ENCODE measurements at places on chromosomes 7 and 10.

GRCh38 chr10:132018446-132018845 is 36.7 kb upstream of the BNIP3 start:
- DNase-seq: no peak

GRCh38 chr7:41174521-41174920 is 528.4 kb downstream of the INHBA start:
- no peak for DNase-seq

GRCh38 chr10:132924046-132924952 is 18.1 kb downstream of the CFAP46 start:
- no peak for DNase-seq

DNA sequence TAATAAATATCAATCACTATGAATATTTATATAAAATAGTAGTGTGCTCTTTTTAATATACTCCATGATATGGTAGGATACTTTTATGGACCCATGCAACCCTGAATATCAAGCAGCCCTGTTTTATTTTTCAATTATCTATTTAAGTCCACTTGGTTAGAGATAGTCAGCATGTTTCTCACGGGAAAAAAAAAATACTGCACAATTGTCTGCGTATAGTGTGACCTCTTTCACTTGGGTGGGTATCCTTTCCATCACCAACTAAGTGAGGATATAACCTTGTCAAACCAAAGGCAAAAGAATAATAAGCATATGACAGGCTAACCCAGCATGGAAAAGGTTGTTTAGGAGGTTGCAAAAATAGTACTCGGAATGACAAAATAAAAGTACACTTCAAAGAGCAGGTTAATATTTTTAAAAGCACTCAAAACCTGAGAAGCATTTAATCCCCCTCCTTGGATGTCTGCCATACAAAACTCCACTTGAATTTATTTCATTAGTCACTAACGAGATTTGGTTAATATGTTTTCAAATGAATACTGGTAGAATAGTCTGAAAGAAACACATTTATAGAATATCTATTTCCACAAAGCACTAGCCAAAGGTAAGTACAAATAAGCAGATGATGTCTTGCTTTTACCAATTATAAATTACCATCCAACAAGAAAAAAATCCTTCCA is 76.5 kb downstream of the IMMP2L start:
- DNase-seq: no peak

- no peak for DNase-seq
These were observed 53.6 kb downstream of the AFAP1L2 start for GRCh38 chr10:114350751-114351150.

DNA sequence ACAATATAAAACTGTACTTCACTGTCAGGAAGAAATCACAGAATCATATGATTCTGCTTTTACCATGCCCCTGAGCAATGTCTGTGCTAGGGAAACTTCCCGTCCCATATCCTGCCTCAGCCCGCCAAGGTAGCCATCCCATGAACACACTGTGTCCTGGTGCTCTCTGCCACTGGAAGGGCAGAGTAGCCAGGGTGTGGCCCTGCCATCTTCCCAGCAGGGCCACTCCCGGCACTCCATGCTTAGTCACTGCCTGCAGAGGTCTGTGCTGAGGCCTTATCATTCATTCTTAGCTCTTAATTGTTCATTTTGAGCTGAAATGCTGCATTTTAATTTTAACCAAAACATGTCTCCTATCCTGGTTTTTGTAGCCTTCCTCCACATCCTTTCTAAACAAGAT is 31.8 kb downstream of the AP3M1 start:
- DNase-seq: no peak

DNA sequence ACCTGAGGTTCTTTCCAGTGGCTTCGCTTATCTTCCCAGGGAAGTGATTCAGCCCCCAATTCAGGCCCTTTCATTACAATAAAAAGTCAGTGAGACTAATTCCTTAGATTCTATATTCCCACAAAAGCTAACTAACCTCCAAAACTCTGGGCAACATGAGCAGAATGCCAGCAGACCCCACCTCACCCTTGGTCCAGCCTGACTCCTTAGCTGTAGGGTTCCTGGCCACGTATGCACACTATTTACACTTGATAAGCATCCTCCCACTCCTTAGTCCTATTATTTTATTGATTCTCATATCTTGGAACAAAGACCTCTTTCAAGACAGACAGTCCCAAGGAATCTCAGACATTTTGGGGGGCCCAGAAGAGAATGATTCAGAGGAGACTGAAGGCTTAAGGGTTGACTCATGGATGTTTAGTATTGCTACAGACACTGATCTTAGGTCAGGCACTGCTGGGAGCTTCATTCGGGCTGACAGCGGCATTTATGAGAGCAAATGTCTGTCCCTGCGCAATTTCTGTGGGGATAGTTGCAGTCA is 162.6 kb upstream of the GDF10 start:
- DNase-seq: no peak

DNA sequence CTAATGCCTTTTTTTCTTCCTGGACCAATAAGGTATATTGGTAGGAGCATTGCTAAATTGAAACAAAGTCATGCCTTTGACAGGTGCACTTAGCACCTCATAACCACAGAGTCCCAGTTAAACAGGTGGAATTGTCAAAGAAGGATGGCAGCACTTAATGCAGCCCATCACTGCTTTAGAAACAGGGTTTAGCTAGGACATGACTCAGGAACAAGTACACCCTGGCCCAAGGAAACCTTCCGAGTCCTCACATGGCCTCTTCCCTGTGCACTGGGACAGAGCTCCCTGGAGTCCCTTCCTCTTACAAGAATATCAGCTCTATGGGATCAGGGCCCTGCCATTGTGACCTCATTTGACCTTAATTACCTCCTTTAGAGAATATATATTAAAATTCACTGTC is 382.7 kb downstream of the EXOC4 start:
- no peak for DNase-seq

GRCh38 chr10:58017719-58018367 is 249.9 kb downstream of the IPMK start:
- DNase-seq: no peak

DNA sequence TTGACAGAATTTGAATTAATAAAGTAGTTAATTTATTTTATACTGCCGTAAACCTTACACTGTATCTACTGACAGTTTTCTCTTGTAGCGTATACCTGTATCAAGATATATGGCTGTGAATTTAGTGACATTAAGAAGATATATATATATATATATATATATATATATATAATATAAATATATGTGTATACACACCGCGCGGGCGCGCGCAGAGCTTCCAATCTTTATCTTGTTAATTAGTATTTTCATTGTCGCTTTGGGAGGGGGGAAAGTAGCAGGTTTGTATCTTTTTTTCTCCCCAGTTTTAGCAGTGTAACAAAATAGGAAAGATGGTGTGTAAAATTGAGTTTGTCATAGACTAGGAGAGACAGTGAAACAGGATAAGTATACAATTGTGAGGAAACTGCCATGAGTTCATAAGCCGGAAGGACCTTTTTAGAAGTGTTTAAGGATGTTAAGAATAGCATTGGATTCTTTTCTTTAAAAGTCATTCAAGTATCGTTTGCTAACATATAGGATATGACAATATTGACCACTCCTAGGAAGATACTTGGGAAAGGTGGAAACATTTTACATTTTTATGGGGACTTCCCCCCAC is 2.0 kb downstream of the PLEKHA1 start:
- no peak for DNase-seq

GRCh38 chr10:29666201-29666600 is 31.4 kb upstream of the SVIL start:
- DNase-seq: no peak

GRCh38 chr7:148906707-148907498 is 22.8 kb upstream of the EZH2 start:
- no peak for DNase-seq

DNA sequence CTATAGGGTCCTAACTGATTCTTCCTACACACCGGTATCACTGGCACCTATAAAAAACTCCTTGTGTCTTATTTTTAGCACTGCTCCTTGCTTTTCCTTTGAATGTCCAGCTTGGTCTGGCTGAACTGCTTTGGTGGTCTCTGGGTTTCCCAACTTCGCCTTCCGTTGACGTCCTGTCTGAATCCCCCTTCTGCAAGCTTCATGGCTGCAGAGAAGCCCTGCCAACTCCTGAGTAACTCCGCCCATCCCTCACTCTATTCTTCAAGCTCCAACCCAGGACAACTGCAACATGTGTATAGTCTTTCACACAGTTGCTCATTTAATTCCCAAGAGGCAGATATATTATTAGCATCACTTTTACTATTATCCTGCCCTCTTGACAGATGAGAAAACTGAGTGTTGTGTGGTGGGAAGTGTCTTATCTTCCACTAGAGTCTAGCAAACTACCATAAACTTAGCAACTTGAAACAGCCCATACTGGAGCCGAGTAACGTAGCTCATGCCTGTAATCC is 40.9 kb downstream of the MTURN start:
- DNase-seq: no peak

DNA sequence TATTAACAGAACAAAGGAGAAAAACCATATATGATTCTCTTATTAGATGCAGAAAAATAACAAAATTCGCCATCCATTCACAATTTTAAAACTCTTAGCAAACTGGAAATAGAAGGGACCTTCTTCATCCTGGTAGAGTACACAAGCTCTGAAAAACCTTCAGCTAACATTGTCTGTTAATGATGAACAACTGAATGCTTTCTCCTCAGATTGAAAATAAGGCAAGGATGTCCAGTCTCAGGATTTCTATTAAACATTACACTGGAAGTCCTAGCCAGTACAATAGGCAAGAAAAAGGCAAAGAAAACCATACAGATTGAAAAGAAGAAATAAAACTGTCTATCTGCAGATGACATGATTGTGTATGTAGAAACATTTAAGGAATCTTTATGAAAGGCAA is 16.0 kb upstream of the CCNY start:
- DNase-seq: no peak

- DNase-seq: no peak
These were observed 45.9 kb upstream of the DRGX start for GRCh38 chr10:49441488-49442476.

DNA sequence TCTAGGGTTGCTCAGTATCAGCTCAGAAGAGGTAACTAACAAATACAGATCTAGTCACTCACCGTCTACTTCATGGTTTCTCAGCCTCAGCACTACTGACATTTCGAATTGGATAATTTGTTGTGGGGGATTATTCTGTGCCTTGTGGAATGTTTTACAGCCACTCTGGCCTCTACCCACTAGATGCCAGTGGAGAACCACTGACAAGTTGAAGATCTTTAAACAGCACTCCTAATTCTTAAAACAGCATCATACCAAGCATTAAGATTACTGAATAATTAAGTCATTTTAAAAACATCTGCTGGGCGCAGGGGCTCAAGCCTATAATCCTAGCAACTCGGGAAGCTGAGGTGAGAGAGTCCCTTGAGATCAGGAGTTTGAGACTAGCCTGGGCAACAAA is 82.6 kb downstream of the UPF2 start:
- DNase-seq: no peak

DNA sequence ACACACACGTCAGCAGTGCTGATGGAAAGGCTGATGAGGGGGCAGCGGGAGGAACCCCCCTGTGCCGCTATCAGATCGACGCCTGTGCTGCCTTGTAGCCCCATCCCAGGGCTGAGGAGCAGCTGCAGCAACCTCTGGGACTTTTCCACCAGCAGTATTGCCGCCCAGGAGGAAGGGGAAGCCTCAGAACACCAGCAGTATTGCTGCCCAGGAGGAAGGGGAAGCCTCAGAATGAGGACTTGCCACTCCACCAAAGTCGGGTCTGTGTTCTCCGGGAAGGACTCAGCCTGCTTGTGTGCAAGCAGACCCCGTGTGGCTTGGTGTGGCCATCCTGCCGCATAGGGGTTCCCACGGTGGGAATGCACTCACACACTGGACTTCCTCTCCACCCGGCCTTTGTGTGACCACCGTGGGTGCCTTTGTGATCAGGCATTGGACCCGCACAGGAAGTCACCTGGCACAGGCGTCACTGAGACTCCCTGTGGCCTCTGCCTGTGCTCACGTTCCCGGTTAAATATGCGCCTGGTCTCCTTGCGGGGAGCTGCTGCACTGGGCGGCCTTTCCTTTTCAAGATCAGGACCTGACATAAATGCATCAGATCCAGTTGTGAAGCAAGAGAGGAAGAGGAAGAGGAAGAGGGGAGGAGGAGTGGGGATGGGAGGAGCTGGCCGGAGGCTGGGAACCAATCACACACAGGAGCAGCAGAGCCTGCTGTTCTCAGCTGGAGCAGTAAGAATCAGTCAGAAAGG is 248.5 kb downstream of the DNAJB6 start:
- DNase-seq: no peak

DNA sequence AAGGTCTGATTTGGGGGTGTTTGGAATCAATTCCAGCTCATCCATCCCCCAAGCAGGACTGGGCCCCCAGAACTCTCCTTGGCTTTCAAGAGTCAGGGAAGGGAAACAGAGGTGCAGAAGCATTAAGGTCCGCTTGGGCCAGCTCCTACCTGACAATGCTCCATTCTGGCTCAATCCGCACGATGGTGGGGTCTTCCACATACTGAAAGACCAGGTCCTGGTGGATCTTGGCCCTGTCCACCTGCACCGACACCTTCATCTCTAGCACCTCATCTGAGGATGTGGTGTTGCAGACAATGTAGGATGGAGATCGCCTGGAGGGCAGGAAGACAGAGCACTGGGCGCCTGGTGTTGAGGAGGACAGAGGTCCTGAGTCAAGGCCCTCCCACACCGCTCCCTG is 391.1 kb downstream of the PLXNA4 start:
- DNase-seq: no peak

DNA sequence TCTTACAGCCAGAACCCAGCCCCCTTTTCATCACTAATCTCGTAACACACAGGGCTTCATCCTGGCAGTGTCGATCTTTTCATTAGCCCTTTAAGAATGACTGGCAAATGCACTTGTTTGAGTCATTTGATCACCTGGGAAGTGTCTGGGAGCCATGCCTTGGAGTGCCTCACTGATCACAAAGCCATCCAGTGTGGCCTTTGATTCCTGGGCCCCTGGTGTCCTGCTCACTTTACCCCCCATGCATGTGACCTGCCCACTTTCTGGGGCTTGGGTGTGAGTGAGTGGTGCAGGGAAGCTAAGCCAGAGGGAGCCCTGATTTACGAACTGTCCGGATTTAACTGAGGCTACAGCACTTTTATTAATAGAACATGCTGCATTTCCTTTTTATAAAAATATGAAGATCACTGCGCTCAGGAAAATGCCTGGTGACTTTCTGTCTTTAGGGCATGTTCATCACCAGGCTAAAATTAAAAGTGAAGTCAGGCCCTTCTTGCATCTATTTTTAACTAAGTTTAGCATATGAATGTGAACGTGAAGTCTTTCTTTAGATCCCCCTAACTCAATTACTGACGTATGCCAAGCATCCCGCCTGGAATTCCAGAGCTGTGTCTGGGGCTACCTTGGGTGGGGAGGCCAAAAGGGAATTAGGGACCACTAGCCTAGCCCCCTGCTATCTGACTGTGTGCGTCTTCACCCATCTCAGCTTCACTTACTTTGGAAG is 23.6 kb downstream of the RBM20 start:
- no peak for DNase-seq

GRCh38 chr10:119680650-119681081 is 29.5 kb downstream of the BAG3 start:
- DNase-seq: no peak

Measured in stimulated activated CD8-positive, alpha-beta memory T cell treated with anti-CD3 and anti-CD28 coated beads, Interleukin-7, amount 100 ng/mL, for 1 hour (primary cell).